Activated naive CD8-positive, alpha-beta T cell treated with anti-CD3 and anti-CD28 coated beads, Interleukin-2, amount 10 ng/mL, durations not matched to agents 7 days and 5 days (primary cell): ENCODE measurements at places on chromosomes 7 and 10.
A peak's percentile ranks its signal among the peaks of the same experiment; 100 is the strongest.

DNA sequence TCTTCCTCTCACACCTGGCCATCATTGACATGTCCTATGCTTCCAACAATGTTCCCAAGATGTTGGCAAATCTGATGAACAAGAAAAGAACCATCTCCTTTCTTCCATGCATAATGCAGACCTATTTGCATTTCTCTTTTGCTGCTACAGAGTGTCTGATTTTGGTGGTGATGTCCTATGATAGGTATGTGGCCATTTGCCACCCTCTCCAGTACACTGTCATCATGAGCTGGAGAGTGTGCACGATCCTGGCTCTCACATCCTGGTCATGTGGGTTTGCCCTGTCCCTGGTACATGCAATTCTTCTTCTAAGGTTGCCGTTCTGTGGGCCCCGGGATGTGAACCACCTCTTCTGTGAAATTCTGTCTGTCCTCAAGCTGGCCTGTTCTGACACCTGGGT is 19.2 kb downstream of the OR2A14 start:
- no peaks in the 10 kb centered on the region for H3K36me3 ChIP-seq
- H3K4me1 ChIP-seq, result no peaks in the 10 kb centered on the region
- no peak overlapping the region for H3K27ac ChIP-seq

- no peak for DNase-seq
- peaks cover 9% of the 10 kb centered on the region for H3K4me1 ChIP-seq
- no peak overlapping the region for H3K4me3 ChIP-seq
- H3K27ac ChIP-seq, result no peak overlapping the region
- H3K36me3 ChIP-seq, result no peaks in the 10 kb centered on the region
- H3K27me3 ChIP-seq, result peaks cover 36% of the 10 kb centered on the region
Observed at GRCh38 chr10:71124921-71125748, 87.2 kb upstream of the UNC5B start.

DNA sequence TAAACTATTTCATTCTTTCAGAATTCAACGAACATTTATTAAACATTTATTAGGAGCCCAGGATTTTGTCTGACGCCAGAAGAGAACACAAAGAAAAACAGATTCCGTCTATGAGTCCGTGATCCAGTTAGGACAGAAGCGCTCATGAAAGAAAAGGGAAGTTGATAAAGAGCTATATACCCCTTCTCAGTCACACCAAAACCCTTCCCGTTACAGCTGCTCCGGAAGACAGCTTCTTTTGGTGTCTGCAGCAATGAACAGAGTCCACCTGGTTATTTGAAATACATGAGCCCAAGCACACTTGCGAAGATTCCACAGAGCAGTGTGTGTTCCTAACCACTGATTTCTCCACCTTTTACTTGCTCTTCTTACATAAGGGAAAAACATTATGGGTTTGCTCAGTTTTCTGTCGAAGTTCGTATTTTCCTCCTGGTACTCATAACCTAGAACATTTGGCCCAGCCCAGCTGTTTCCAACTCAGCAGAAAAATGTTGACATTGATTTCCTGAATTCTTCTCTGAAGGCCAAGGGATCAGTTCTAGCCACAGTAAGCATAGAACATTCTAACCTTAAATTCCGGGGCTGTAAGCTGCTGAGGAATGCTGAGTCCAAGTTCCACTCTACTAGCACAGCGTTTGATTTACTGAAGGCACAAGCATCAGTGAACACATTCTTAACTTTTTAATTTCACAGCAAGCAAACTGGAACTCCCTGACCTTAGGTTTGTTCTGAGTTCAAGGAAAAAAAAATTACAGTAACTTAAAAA is 206.5 kb downstream of the SORCS1 start:
- H3K4me3 ChIP-seq, result no peak overlapping the region
- DNase-seq, result no peak
- no peaks in the 10 kb centered on the region for H3K27me3 ChIP-seq
- no peaks in the 10 kb centered on the region for H3K36me3 ChIP-seq

DNA sequence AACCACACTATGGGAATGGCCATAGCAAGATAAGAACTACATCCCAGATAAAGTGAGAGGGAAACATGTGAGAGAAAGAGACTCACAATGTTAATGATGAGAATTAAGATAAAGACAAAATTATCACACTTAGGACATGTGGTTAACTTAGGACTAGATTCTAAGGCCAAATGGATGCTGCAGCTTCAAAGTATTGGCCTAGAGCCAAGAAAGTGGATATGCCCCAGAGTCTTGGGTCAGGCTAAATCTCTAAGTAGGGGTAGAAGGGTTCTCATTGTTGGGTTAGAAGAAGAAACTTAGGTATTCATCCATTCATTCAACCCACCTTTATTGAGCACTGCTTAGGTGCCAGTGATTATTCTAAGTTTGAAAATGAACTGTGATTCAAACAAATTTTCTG is 818.0 kb downstream of the PHTF2 start:
- DNase-seq, result no peak
- no peak overlapping the region for H3K27ac ChIP-seq
- no peaks in the 10 kb centered on the region for H3K27me3 ChIP-seq
- H3K4me3 ChIP-seq, result no peak overlapping the region
- H3K36me3 ChIP-seq, result no peaks in the 10 kb centered on the region

GRCh38 chr10:12633776-12634620 is 284.7 kb downstream of the CAMK1D start:
- no peaks in the 10 kb centered on the region for H3K27me3 ChIP-seq
- no peaks in the 10 kb centered on the region for H3K36me3 ChIP-seq
- no peak for DNase-seq
- peaks cover 8% of the 10 kb centered on the region for H3K4me1 ChIP-seq
- H3K4me3 ChIP-seq, result no peak overlapping the region

- DNase-seq, result no peak
- no peak overlapping the region for H3K27ac ChIP-seq
- H3K36me3 ChIP-seq, result no peaks in the 10 kb centered on the region
- no peak overlapping the region for H3K4me3 ChIP-seq
- H3K4me1 ChIP-seq, result no peaks in the 10 kb centered on the region
Observed at GRCh38 chr10:29081951-29082685, 206.8 kb upstream of the LYZL1 start.

GRCh38 chr7:93231259-93231658 is 907 bp upstream of the VPS50 start:
- no peaks in the 10 kb centered on the region for H3K36me3 ChIP-seq
- H3K27me3 ChIP-seq, result peaks cover 2% of the 10 kb centered on the region
- DNase-seq, result no peak
- peak overlapping the region; percentile 96 for H3K27ac ChIP-seq
- peaks cover 15% of the 10 kb centered on the region for H3K4me1 ChIP-seq
- peak overlapping the region; percentile 95 for H3K4me3 ChIP-seq

GRCh38 chr7:15750727-15751126 is 64.2 kb upstream of the MEOX2 start:
- no peaks in the 10 kb centered on the region for H3K4me1 ChIP-seq
- DNase-seq, result no peak
- no peaks in the 10 kb centered on the region for H3K27me3 ChIP-seq
- no peaks in the 10 kb centered on the region for H3K36me3 ChIP-seq
- no peak overlapping the region for H3K4me3 ChIP-seq

DNA sequence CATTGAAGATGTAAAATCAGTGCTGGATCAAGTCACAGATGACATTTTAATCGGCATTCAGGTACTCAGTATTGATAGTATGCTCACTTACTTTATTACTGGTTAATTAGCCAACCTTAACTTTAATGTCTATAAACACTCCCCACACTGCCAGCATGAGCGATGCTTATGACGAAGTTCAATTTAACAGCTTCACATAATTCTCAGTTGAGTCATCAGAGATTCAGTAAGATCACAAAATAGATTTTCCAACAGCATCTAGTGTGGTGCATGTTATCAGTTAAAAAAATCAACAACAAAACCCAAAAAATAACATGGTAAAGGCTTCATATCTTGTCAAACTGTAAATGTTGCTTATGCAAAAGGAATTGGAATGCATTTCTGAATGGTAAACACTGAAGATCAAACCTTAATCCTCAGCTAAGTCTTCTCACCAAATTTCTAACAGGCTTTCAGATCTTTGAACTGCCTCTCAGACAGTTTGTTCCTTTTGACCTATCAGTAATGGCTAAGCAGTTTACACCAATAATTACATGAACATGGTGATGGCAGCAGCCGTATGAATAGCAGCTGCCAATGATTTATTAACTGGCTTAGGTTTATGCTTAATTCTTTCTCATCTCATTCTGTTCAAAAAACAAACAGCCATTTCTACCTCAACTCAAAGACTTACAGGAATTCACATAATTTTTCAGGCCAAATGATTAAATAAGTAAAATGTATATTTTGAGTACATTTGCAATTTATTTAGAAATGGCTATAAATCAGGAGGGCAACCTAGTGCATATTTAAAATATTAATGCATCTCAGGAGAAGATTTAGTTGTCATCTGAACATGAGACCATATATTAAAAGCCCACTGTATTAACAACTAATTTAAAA is 98.5 kb downstream of the CABCOCO1 start:
- H3K27ac ChIP-seq, result no peak overlapping the region
- peaks cover 8% of the 10 kb centered on the region for H3K4me1 ChIP-seq
- no peaks in the 10 kb centered on the region for H3K36me3 ChIP-seq

- no peak overlapping the region for H3K4me3 ChIP-seq
- peaks cover 2% of the 10 kb centered on the region for H3K4me1 ChIP-seq
- H3K27me3 ChIP-seq, result no peaks in the 10 kb centered on the region
- DNase-seq, result no peak
Observed at GRCh38 chr10:19713159-19713558, 103.1 kb upstream of the PLXDC2 start.

- H3K27ac ChIP-seq, result peak overlapping the region; percentile 68
- peak; percentile 60 for DNase-seq
- H3K36me3 ChIP-seq, result no peaks in the 10 kb centered on the region
Observed at GRCh38 chr10:62853710-62854109, 37.5 kb upstream of the EGR2 start.

DNA sequence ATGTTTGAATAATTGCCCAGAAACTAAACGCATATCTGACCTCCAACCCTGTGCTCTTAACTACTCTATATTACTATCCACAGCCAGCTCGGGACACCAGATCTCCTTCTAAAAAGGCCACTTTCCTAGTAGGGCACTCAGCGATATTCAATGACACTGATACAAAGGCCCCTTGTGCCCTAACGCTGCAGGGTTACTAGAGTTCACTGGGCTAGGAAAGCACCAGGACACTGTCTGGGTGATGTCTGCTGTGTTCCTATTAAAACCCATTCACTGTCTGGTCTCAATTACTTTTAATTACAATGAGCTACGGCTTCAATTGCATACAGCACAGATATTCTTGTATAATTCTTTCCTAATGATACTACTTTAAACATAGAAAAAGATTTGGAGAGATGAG is 91.7 kb downstream of the SORCS1 start:
- H3K4me1 ChIP-seq, result no peaks in the 10 kb centered on the region
- H3K27me3 ChIP-seq, result no peaks in the 10 kb centered on the region
- no peak overlapping the region for H3K4me3 ChIP-seq
- no peak overlapping the region for H3K27ac ChIP-seq
- no peak for DNase-seq
- no peaks in the 10 kb centered on the region for H3K36me3 ChIP-seq

GRCh38 chr7:157271991-157272324 is 64.8 kb upstream of the DNAJB6 start:
- H3K36me3 ChIP-seq, result peaks cover 11% of the 10 kb centered on the region
- no peak overlapping the region for H3K4me3 ChIP-seq
- no peaks in the 10 kb centered on the region for H3K27me3 ChIP-seq
- H3K4me1 ChIP-seq, result peaks cover 13% of the 10 kb centered on the region

DNA sequence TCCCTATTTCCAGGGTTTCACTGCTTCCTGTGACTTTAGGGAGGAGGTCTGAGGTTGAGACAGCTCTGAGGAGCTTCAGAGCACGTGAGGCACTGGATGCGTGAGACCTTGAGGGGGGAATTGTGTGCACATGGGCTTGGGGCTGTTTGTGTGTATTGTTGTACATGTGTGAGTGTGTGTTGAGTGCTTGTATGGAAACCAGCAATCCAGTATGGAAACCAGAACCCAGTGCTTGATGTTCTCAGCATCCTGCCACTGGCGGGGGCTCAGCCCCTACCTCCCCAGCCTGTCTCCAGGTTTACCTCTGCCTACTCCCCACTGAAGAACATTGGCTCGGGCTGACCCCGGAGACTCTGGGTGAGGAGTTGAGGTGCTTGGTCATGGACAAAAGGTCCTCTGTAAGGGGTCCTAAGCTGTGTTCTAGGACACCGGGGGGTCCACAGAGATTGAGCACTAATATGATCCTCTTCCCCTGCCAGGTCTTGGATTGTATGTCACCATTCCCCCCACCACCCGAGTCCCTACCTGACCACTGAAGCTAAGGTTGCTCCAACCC is 20.8 kb downstream of the SFTPD start:
- H3K4me1 ChIP-seq, result no peaks in the 10 kb centered on the region
- no peaks in the 10 kb centered on the region for H3K36me3 ChIP-seq
- DNase-seq, result no peak
- no peak overlapping the region for H3K4me3 ChIP-seq

GRCh38 chr10:74118804-74119203 is 31.8 kb downstream of the AP3M1 start:
- peak overlapping the region; percentile 43 for H3K27ac ChIP-seq
- DNase-seq, result no peak
- H3K4me1 ChIP-seq, result peaks cover 5% of the 10 kb centered on the region
- H3K27me3 ChIP-seq, result no peaks in the 10 kb centered on the region
- H3K4me3 ChIP-seq, result no peak overlapping the region
- H3K36me3 ChIP-seq, result peaks cover 28% of the 10 kb centered on the region

GRCh38 chr7:100865372-100865911 is 1.7 kb upstream of the TRIP6 start:
- DNase-seq, result no peak
- H3K27me3 ChIP-seq, result no peaks in the 10 kb centered on the region
- peak overlapping the region; percentile 16 for H3K27ac ChIP-seq
- H3K4me1 ChIP-seq, result peaks cover 9% of the 10 kb centered on the region
- H3K4me3 ChIP-seq, result no peak overlapping the region

DNA sequence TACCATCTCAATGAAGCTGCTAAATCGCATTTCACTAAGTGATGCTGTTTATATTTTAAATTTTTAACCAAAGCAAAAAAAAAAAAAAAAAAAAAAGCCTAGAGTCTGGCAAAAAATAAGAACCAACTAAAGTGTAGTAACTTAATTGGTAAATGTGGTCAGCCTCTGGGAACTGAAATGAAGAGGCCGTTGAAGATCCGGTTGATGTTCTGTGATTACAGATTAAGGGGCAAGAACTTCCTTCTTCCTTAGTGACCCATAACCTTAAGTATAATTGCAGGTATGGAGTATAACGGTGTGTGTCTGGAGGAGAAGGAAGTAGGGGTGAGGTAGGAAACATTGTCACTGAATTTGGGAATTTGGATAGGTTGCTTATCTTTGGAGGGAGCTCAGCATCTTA is 7.7 kb upstream of the SRGN start:
- H3K4me1 ChIP-seq, result peaks cover 4% of the 10 kb centered on the region
- no peak overlapping the region for H3K4me3 ChIP-seq
- H3K36me3 ChIP-seq, result no peaks in the 10 kb centered on the region
- DNase-seq, result no peak
- peaks cover 2% of the 10 kb centered on the region for H3K27me3 ChIP-seq

DNA sequence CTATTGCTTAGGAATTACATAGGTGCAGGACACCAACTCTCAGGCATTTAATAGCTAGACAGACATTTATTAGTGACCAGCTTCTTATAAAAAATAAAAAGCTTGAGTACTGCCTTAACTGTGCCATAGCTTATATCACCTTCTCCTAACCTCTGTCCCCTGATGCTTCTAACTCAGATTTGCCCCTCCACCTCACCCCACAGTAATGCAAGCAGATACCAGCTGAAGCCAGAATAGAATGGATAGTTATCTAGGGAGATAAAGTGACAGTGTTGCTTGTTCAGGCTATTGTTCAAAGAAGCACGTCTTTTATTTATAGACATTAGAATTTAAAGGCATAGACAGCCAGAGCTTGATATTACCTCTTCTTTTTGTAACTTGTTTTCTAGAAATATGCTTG is 99.6 kb upstream of the GLCCI1 start:
- DNase-seq, result no peak
- H3K27ac ChIP-seq, result no peak overlapping the region
- no peaks in the 10 kb centered on the region for H3K27me3 ChIP-seq
- H3K4me3 ChIP-seq, result no peak overlapping the region
- H3K36me3 ChIP-seq, result peaks cover 6% of the 10 kb centered on the region
- H3K4me1 ChIP-seq, result no peaks in the 10 kb centered on the region
